AG08396 (cell line): ENCODE measurements at places on chromosomes 11 and 22.

- no peak for DNase-seq
These were observed 441 bp downstream of the CASP5 start for GRCh38 chr11:105022527-105022926.

DNA sequence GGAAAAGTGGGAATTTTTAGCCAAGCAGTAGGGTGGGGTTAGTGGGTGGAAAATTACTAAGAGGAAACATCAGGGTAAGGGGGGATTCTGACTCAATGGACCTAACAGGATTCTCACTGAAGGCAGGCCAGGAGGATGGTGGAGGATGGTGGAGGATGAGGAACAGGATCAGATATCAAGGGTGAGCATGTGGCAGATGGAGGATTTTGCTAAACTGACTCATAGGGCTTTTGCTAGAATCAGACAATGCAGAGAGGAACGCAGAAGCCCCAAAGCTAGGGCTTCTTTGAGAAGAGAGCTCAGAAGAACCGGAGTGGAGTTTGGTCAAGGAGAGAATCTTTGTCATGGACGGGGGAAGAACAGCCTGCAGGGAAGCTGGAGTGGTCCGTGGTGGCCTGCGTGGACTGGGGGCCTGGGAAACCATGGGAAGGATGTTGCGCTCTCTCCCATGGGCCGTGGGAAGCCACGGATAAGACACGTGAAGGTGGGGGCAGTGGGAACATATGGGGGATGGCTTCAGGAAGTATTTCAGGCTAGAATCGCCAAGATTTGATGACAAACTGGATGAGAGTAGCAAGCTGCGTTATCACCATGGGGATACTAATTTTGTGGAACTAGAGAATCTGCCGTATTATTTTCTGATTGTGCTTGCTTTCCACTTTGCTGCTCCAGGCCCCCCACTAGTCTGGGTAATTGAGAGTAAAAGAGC is 165.2 kb downstream of the LDLRAD3 start:
- DNase-seq: no peak

GRCh38 chr11:127766734-127767133 is 766.2 kb upstream of the KIRREL3 start:
- DNase-seq: no peak

GRCh38 chr11:17388609-17389210 is at the start of gene KCNJ11:
TSS of gene KCNJ11 (minus strand) at chr11:17388659. CDS start at chr11:17388091, 568 bp downstream.
- no peak for DNase-seq

GRCh38 chr11:10305964-10306918 is 1.4 kb downstream of the ADM start:
- no peak for DNase-seq

- peak; percentile 84 for DNase-seq
These were observed 14.4 kb downstream of the SCARF2 start for GRCh38 chr22:20423008-20423905.

- peak; percentile 33 for DNase-seq
These were observed 3.2 kb upstream of the EMID1 start for GRCh38 chr22:29202212-29203192.

DNA sequence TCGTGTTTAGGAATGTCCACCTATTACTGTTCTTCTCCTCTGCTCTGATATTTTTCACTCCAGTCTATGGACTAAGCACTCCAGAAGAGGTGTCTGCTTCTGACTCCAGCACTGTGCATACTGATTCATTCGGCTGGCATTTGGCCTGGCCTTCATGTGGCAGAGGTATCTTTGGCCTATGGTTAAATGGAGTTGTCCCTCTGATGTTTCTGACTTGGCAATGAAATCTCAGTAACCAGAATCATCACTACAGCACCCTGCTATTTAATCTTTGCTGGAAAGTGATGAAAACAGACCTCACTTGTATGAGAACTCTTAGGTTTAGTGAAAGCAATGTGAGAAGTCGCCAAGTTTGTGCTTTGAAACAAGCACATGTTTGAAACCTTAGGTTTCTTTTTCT is 155.2 kb downstream of the MAML2 start:
- peak; percentile 41 for DNase-seq

- DNase-seq: no peak
These were observed 17.2 kb upstream of the C1QTNF4 start for GRCh38 chr11:47611348-47611794.

DNA sequence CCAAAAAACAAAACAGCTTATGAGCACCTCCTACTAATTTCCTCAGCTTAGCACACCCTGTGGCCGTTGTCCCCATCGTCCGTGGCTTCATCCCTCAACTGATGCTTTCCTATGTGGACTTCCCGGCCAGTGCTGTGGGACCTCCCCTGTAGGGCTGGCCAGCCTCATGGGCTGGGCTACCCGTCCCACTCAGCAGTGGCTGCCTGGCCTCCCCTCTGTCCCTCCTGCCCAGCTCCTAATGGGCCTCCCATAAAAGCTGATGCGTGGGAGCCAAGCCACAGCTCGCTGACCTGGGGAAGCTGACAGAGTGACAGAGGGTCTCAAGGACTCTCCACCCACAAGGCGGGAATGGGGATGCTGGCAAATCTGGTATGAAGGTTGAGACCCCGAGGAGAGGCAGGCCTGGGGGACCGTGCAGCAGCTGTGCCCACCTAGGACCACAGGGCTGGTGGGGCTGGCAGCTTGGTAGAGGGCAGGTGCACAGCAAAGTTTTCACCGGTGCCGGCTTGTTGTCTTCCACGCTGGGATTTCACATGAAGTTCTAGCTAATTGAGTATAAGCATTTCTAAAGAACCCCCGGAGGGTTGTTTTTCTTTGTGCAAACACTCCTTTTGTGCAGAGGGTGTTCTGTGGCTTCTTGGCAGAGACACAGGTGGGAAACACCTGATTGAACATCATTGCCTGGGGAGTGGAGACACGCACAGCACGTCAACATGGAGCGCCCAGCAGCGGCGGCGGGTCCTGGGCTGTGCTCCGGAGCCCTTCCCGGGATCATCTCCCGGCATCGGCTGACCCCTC is 23.2 kb downstream of the TBX1 start:
- no peak for DNase-seq

GRCh38 chr11:33379947-33380346 is 122.8 kb downstream of the HIPK3 start:
- no peak for DNase-seq

DNA sequence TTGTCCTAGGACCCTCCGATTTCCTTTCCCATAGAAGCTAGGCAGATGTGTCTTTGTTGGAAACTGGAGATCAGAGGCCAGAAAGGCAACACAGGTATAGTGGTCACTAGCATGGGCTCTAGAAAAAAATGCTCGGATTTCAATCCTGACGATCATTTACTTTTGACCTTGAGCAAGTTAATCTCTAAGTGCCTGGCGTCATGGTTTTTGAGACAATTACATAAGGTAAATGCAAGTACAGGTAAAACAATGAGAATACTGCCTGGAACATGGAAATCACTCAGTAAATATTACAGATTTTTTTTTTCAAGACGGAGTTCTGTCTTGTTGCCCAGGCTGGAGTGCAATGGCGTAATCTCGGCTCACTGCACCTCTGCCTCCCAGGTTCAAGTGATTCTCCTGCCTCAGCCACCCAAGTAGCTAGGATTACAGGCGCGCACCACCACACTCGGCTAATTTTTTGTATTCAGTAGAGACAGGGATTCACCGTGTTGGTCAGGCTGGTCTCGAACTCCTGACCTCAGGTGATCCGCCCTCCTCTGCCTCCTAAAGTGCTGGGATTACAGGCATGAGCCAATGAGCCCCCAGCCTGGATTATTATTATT is 1.1 kb upstream of the DENND5A start:
- DNase-seq: no peak

DNA sequence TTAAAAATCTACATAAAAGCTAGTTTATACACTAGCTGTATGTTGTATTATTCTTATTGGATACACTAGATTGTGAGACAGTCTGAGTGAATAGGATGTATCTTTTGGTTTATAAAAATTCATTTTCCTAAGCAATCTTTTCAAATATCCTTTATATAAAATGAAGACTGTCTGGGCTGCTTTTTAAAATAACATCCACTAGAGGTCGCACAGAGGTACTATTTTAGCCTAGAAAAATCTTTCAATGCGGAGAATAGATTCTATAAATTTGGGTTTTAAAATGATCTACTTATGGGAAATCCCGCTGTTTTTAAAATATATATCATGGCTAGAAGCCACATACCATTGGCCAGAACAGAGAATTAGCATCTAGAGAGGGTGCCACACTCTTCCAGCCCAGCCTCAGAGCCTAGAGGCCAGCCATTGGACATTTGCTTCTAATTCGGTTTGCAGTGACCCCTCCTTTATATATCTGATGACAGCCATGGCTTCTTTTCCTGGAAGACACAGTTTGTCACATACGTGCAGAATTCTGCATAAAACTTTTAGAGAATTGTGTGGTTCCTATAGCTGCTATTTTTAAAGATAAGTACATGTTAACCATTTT is 7.3 kb downstream of the C11orf97 start:
- DNase-seq: peak; percentile 20

DNA sequence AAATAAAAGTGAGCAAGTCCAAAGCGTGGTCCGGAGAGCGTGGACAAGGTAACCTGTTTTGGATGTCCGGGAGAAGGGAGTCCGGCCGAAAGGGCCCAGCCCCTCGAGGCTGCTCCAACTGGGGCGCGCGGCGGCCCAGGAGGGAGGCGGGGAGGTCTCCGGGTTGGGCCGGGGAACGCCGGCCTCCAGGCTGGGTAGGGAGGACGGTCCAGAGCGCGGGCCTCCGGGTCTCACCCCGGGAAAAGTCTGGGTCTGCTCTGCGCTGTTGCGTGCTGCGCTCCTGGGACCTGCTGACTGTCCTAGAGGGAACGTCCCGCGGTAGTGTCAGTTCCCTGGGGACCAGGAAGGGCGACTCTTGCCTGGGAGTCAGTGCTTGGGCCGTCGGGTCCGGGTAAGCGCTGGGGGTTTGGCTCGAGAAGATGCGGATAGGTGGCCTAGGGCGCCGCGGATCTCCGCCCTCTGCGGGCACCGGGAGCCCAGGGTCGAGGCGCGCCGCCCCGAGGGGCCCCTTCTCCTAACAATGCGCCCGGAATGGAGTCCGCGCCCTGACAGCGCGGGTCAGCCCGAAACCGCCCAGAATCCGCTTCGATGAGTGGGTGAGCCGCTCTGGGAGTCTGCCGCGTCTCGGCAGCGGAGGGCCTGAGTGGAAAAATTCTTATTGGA is 988 bp upstream of the FLI1 start:
- peak; percentile 57 for DNase-seq

DNA sequence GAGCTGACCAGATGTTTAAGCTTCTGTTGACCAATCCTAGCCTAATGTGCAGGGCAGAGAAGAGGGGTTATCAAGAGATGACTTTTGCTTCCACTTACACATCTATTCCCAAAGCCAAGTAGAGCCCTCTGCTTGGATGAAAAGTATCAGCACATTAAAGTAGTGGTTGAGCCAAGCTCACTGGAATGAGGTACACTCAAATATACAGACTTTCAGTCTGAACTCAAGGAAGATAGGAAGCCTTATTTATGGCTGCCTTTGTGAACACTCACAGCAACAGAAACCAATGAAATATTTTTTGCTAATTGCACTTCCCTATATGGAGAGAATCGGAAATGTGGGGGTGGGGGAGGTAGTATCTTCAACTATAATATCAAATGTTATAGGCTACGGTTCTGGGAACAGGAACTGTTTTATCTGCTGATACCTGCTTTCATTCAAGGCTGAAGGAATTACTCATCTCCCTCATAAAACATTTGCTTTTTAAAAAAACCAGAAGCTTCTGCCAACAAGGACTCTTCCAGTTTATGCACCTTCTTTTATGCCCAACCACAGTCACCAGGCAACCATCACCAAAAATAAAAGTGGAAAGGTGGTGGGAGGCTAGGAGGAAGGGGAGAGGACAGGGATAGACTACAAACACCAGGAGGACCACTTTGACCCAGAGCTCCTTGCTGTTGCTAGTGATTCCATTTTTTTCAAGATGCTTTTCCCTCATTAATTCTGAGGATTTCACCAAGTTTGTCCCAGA is 91.2 kb downstream of the CLPB start:
- DNase-seq: no peak

- no peak for DNase-seq
These were observed 651.1 kb downstream of the METTL15 start for GRCh38 chr11:28759311-28759710.

DNA sequence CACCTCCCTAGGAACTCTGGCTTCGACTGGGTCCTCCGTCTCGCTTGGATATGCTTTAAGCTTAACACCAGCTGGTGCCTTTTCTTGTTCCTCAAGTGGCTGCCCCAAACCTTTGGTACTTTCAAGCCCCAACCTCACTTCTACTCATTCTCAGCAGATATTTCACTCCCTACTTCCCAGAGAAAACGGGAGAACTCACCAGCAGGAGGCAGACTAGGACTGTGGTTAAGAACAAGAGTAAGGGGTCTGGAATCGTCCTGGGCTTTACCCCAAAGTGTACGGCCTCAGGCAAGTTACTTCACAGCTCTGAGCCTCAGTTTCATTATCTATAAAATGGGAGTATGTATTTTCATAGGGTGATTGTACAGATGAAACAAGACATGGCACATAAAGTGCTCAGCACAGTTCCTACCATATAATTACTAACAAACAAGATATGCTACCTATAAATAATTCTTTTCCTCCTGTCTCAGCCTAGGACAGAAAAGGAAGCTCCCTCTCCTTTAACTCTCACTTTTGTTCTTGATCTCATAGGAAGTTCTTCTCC is 37.8 kb downstream of the PAMR1 start:
- peak; percentile 32 for DNase-seq

DNA sequence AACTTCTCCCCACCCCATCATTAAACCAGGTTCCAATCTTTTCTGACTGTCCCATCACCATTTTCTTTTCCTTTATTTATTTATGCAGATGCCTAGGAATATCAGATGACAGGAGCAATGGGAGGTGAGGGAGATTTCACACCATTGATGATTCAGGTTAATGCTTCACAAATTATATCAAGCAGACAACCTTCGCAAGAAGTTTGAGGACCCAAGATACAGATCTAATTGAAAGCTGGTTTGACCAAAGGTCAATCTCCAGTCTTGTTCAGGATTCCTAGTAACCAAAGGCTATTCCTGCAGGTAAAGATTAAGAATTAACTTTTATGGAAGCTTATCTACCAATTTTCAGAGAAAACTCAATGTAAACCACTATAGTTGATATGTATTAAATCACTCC is 54.4 kb downstream of the SLC35F2 start:
- no peak for DNase-seq

GRCh38 chr22:23178512-23179254 is 1.6 kb upstream of the BCR start:
- DNase-seq: peak; percentile 87

GRCh38 chr22:36480941-36481392 is 473 bp downstream of the TXN2 start:
- no peak for DNase-seq

- DNase-seq: no peak
These were observed 1383.2 kb downstream of the BRD1 start for GRCh38 chr22:48444320-48445112.

DNA sequence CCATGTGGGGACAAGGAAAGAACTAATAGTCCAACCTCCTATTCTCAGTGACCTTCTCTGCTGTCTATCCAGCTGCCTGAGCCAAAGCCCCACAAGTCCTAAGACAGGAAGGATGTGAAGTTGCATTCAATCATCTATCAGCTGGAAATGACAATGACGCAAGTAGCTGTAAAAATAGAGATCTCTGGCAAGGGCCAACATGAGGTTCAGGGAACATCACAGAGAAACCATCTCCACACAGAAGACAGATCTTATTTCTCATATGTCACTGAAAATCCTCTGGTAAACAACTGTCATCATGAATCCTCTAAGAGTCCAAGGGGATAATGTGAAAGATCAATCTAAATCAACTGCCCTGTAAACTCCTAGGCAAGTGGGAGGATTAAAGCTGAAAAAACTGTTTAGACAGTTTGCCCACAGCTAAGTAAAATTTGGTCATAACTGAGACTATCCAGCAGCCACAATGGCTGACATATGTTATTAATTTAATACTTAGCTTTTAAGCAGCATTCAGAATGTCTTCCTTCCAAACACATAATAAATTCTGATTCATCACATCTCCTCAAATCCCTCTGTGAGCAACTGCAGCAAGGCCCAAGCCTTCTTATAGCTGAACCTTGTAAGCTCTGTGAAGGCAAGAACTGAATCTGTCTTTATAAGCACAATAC is 52.1 kb downstream of the ALG9 start:
- peak; percentile 22 for DNase-seq
